ENCODE measurements at places on chromosomes 11 and 22. TPM values are rescaled to one million over a fixed set of nuclear protein-coding genes. Genes with fewer than 3 reads are reported as not detected.

DNA sequence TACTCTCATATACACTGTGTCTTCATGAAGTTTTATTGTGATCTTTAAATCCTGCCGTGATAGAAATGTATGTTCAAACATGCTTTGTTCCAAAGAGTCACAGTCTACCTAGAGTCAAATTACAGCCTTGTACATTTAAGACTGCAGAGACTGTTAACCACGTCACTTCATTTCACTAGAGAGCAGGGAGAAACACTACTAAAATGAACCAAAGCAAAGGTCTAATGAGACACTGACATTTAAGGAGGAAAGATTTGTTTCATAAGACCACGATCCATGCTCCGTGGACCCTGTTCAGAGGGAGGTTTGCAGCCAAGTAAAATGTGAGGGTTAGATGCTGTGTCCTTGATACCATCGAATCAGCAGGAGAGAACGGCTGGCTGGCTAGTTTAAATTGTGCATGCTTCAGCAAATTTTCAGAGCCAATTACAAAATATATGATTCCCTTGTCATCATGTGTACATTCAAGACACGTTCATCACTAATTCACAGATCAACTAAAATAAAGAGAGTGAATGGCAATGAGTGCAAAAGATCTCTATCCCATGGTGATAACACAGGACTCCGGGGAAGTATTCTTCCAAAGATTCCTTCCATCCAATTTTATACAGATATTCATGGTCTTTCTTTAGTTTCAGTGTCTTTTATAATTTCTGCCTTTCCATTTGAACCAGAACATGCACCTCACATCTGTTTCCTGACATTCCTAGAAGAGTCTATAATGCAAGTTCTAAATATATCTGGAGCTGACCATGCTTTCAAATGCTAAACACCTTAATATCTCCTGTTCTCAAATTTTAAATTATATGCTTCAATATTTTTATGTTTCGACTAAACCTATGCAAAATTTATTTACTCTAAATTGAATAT is 960.9 kb upstream of the FAT3 start:
- peak; percentile 29 for DNase-seq

DNA sequence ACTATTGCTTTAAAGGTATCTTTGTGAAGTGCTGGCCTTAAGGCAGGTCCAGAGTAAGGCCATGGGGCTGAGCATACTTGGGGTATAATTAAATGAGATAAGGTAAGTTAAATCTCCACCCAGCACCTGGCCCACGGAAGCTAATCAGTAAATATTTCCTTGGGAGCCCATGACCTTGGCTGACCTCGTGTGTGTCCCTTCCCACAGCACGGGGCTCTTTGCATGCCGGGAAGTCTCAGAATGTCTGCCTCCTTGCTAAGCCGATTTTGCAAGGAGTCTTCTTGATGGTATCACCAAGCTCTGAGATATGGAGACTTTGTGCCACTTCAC is 46.5 kb downstream of the ADM start:
- DNase-seq = no peak

DNA sequence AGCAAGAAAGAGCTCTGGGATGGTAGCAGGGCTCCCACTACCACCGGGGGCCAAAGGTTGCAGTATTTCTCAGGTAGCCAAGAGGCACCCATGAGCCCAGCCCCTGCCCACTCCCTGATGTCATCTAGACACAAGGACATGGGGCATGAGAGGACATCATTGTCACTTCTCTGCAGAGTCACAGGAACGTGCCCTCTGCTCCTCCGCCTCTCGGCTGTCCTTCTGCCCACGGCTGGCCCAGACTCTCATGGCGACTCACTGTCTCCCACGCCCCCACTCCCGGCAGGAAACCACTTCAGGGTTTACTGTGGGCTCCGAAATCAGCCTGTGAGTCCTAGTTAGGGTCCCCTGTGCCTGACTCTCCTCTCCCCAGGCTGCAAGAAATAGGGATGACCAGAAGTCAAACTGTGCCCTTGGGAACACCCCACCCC is 1.8 kb upstream of the GAL start:
- DNase-seq = no peak

The SLC17A6 gene
- polyA plus RNA-seq = 0.11 TPM

- DNase-seq = peak; percentile 58
These were observed 7.8 kb downstream of the SIGIRR start for GRCh38 chr11:406796-407650.

The RRP8 gene
- polyA plus RNA-seq = 19.0 TPM

DNA sequence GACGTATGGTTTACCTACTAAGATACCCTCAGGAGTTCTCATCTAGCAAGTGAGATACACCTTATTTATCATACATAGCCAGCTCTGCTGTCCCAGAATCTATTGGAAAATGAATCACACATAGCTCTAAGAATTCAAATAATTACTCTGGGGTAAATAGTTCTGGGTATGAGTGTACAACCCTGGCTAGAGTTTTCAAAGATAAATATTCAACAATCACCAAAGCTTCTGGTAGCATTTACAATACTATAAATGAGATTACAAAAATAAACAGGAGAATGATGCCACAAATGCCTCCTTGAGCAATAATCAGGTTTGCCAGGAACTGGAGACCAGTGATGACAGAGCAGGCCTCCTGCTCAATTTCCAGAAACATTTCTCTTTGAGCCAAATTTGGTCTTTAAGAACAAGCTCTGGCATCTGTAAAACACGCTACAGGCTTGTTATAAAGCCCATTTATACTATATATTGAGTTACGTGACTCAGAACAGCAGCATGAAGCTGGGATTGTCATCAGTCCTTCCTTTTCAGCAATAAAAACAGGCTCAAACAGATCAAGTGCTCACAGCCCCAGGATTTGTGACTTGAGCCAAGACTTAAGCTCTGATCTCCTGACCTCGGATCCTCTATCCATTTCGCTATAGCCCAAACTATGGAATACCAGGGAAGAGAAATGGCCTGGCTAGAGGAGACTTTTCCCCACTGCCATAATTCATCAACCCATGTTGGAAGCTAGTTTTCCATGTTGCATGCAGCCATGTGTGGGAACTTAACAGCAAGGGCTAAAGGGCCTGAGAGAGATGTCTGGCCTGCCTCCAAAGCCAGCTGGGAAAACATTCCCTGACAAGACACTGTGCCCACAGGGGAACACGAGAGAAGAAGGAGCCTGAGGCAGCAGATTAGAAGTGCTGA is 19.7 kb downstream of the RAB30 start:
- no peak for DNase-seq

GRCh38 chr22:40743768-40744167 is 64.5 kb downstream of the MCHR1 start:
- no peak for DNase-seq

DNA sequence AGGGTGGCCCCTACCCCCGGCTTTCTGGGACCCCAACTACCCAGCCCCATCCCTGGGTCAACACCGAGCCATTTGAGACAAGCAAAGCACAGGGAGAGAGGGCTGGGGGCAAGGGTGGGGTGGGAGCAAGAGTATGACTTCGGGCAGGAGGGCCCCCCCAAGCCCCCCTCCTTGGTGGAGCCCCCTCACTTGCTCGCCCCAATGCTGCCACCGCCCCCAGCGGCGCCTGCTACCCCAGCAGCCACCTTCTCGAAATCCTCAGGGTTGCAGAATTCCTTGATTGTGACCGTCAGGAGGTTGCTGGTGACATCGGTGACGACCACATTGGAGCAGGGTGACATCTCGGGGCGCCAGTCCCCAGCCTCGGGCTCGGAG is 6.0 kb downstream of the CBX6 start:
- no peak for DNase-seq

The TYR gene
- polyA plus RNA-seq = not detected

- no peak for DNase-seq
These were observed 30.5 kb downstream of the LARGE1 start for GRCh38 chr22:33889748-33890147.

DNA sequence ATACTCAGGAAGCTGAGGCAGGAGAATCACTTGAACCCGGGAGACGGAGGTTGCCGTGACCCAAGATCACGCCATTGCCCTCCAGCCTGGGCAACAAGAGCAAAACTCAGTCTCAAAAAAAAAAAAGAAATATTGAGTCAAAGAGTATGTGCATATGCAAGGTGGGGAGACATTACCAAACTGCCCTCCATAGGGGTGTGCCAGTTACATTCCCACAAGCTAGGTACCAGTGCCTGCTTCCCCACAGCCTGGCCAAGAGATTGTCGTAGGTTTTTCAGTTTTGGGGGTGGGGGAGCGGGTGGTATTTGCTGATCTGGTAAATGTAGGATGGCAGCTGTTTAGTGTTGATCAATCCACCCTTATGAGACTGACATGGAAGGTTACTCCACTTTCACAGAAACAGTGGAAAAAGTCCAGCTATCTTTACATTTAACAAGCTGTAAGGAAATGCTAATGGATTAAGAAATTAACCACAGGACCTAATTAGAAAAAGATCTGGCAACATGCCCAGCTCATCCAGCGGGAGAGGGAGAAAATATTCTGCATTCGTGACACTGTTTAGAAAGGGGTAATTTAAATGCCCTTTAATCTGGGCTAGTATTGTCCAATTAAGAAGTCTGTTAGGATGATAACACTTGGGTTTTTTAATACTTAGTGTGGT is 89.4 kb downstream of the PACS1 start:
- DNase-seq = no peak

- DNase-seq = no peak
These were observed 133.6 kb downstream of the DSCAML1 start for GRCh38 chr11:117663414-117663813.

DNA sequence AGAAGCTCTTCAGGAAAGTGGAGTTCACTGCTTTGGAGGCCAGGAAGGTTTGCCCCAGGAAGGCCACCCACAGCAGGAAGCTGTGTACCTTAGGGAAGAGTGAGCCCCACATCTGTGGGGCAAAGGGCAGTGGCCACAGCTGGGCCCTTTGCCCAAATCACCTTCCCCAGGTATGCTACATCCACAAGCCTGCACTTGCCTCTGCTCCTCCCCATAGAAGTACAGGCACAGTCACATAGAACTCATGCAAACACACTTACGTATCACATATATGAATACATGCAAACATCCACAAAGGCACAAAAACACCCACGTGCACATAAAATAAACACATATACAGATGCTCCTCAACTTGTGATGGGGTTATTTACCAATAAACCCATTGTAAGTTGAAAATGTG is 2.1 kb downstream of the TRIM29 start:
- no peak for DNase-seq

The SMTNL1 gene
- 108 TPM for polyA plus RNA-seq

The APLNR gene
- 93.0 TPM for polyA plus RNA-seq

GRCh38 chr11:21564095-21564494 is 628.8 kb upstream of the ANO5 start:
- DNase-seq = no peak

The SOX6 gene
- polyA plus RNA-seq = 22.0 TPM

- no peak for DNase-seq
These were observed 7.0 kb downstream of the CD3E start for GRCh38 chr11:118311518-118311917.

The NPTXR gene
- 6.4 TPM for polyA plus RNA-seq

The SPDYC gene
- not detected for polyA plus RNA-seq

DNA sequence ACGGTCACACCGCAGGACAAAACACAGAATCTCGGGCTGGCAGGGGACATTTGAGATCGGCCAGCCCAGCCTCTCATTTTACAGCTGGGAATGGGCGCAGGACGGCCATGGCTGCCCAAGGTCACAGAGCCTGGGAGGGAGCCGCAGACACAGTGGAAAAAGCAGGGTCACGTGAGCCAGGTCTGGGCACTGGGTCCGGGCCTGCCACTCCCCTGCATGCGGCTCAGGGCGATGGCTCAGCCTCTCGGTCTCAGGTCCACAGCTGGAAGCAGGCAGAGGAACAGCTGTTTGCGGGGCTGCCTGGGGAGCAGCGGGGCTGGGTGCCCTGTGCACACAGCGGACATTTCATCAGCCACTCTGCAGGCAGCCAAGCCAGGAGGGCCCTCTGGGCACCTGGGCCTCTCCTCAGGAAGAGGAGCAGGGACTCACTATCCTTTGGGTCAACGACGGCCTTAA is 10.4 kb upstream of the PPARA start:
- no peak for DNase-seq

DNA sequence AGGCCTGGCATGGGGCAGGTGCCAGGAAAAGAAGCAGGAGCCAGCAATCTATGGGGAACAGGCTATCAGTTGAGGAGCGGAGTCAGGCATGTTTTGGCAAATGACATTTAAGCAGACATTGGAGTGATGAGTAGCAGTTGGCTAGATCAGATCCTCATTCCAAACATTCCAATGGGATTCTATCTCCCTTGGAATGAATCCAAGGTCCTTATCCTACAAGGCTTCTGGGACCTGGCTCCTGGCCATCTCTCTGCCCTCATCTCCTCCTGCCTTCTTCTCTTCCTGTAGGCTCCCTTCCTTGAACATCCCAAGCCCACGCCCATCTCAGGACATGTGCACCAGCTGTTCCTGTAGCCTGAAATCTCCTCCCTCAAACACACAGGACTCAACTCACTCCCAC is 1074.5 kb downstream of the TBC1D22A start:
- no peak for DNase-seq

The HTR3A gene
- polyA plus RNA-seq = not detected

DNA sequence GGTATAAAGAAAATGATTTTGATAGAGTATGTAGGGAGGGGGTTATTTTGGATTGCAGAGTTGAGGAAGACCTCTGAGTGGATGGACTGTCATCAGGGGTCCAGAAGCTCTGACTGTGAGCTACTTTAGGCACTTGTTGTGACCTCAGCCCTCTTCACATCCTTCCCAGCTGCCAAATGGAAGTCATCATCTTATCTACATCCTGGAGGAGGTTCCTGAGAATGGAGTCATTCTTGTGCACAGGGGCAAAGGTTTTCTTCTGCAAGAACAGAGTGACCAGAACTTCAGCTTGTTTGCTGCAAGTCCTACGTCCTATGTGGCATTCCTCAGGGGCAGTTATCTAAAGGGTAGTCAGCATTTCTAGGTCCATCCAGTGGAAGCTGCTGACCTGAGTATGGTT is 393.8 kb downstream of the AASDHPPT start:
- DNase-seq = no peak

DNA sequence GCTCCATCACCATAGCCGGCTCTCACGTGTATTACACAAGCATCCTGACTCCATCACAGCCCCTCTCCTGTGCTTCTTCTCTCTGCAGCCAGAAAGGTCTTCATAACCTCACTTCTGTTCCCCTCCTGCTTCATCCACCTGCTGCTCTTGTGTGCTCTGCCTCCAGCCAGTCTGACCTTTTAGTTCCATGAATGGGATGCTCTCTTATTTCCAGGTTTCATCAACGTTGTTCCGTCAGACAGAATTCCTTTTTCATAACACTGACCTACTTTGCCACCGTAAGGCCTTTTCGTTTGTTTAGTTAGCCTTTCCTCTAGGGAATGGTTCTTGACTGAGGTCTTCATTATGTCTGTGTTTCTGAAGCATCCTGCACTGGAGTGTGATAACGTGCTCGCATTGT is 18.8 kb downstream of the GRAMD1B start:
- no peak for DNase-seq

The TMPRSS5 gene
- polyA plus RNA-seq = 0.72 TPM

DNA sequence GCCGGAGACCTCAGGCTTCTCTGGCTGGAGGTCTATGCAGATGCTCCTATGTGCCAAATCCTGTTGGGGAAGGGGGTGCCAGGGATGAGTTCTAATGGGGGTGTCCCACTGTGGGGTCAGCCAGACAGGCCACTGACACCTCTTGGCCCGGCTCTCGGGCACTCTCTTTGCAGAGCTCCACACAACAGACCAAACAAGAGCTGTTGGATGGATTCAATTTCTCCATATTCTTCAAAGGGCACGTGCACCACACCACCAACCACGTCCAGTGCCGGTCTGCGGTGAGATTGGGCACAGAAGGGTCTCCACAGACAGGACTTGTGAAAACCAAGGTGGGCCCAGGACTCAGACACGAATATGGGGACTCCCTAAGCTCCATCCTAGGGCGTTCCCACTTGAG is 2.2 kb upstream of the RGL4 start:
- no peak for DNase-seq

Data from muscle of arm (tissue), 14 donors.